ENCODE measurements at places on chromosomes 7 and 10.

DNA sequence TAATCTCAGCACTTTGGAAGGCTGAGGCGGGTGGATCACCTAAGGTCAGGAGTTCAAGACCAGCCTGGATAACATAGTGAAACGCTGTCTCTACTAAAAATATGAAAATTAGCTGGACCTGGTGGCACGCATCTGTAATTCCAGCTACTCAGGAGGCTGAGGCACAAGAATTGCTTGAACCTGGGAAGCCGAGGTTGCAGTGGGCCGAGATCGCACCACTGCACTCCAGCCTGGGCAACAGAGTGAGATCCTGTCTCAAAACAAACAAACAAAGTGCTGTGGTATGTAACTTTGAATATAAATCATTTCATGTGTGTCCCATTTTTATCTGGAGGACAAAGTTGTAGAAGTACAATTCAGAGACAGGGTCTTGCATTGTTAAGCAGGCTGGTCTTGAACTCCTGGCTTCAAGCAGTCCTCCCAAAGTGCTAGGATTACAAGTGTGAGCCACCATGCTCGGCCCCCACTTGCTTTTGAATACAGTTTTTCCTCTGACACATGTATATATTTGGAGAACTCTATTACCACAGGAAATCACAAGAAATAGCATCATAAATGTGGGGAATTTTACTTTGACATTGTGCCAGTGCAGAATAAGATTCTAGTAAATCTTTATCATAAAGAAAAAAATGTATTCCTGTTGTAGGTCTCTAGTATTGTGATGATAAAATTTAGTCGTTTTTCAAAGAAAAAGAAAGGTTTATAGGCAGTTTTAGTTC lies 32.6 kb downstream of the PTPN12 start:
- DNase-seq = no peak

DNA sequence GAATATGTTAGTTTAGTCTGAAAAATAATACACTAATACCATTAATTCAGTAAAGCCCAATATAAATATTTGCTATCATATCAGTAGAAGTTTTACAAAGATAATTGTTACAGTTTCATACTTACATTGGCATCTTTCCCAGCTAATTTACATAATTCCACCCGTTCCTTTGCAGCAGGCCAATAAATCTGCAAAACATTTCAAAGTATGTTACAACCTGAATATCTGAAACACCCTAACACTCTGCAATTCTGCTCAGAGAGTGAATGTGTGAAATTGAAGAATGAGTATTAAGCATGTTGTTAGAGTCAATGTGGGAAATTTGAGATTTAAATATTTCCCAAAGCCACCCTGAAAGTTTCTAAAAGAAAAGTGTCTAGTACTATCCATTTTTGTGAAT lies 105.5 kb downstream of the SEMA3D start:
- DNase-seq = no peak

GRCh38 chr10:23075672-23076071 lies 19.7 kb upstream of the MSRB2 start:
- DNase-seq = no peak

- DNase-seq = no peak
Measured at GRCh38 chr7:357531-358209, 67.7 kb downstream of the FOXL3 start.

- DNase-seq = no peak
Measured at GRCh38 chr7:72268796-72269195, 143.3 kb downstream of the CALN1 start.

GRCh38 chr7:33423646-33424020 lies 294.3 kb downstream of the BBS9 start:
- no peak for DNase-seq
